ENCODE measurements at places on chromosomes 11 and 22. TPM values are rescaled to one million over a fixed set of nuclear protein-coding genes. Genes with fewer than 3 reads are reported as not detected.

GRCh38 chr22:50339945-50340879 lies 2.9 kb upstream of the PPP6R2 start:
- no peaks in the 10 kb centered on the region for H3K27me3 ChIP-seq
- H3K4me3 ChIP-seq: no peak overlapping the region
- H3K27ac ChIP-seq: no peak overlapping the region
- peaks cover 12% of the 10 kb centered on the region for H3K4me1 ChIP-seq
- DNase-seq: no peak
- H3K36me3 ChIP-seq: no peaks in the 10 kb centered on the region

- H3K27ac ChIP-seq: peak overlapping the region; percentile 97
- H3K36me3 ChIP-seq: peaks cover 74% of the 10 kb centered on the region
- H3K27me3 ChIP-seq: no peaks in the 10 kb centered on the region
Measured at GRCh38 chr11:111983187-111983986, 41.8 kb upstream of the DLAT start.

DNA sequence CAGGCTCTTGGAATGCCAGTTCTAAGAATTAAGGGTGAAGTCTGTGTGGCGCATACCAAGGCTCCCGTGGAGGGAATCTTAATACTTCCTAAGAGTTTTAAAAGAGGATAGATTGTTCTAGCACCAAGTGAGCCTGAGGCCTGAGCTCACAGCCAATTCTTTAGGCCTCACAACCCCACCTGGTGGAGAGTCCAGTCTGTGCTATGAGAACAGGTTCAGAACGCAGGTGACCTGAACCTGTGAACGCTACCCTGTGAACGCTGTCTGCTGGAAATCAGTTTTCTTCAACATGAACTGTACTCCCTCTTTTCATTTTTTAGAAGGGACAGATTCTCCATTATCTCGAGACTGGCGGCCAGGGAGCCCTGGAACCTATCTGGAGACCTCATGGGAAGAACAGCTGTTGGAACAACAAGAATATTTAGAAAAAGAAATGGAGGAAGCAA lies 43.2 kb upstream of the DLAT start:
- H3K27ac ChIP-seq: peak overlapping the region; percentile 99
- no peaks in the 10 kb centered on the region for H3K27me3 ChIP-seq
- H3K4me3 ChIP-seq: no peak overlapping the region
- DNase-seq: no peak
- peaks cover 27% of the 10 kb centered on the region for H3K4me1 ChIP-seq
- peaks cover 32% of the 10 kb centered on the region for H3K36me3 ChIP-seq

DNA sequence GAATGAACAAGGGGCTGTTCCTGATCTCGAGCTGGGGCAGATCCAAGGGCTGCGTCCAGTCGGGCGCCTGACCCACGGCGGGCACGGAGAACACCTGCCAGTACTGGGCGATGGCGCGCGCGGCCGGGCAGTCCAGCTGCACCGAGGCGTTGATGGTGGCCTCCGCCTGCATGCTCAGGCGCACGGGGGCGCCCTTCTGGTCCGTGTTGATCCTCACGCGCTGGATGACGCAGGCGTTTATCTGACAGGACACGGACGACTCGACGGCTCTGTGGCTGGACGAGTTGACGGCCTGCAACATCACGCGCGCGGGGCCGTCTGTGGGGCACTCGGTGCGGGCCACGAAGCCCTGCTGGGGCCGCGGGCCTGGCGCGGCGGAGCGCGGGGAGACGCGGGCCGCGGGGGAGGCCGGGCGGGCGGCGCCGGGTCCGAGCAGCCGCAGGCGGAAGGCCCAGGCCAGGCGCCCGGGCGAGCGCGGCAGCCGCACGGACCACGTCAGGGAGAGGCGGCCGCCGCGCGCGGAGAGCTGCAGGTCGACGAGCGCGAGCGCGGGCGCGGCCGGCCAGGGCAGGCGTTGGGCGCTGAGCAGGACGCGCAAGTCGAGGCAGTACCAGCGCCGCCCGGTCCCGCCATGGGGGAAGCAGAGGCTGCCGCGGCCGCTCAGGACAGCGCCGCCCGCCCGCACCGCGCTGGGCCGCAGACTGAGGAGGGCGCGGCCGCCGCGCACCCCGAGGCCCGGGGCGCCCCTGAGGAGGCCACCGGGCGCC lies 511 bp downstream of the PKDREJ start:
- no peak overlapping the region for H3K27ac ChIP-seq
- H3K27me3 ChIP-seq: no peaks in the 10 kb centered on the region
- DNase-seq: no peak

GRCh38 chr22:24157822-24158135 lies 23.5 kb upstream of the SUSD2 start:
- peaks cover 15% of the 10 kb centered on the region for H3K36me3 ChIP-seq
- H3K4me1 ChIP-seq: peaks cover 66% of the 10 kb centered on the region
- H3K27me3 ChIP-seq: no peaks in the 10 kb centered on the region

GRCh38 chr22:23655891-23656475 lies 23.9 kb upstream of the DRICH1 start:
- H3K4me3 ChIP-seq: no peak overlapping the region
- H3K4me1 ChIP-seq: no peaks in the 10 kb centered on the region
- H3K27ac ChIP-seq: no peak overlapping the region
- no peak for DNase-seq
- no peaks in the 10 kb centered on the region for H3K27me3 ChIP-seq

GRCh38 chr11:4808476-4808875 lies 4.3 kb upstream of the OR52R1 start:
- no peak for DNase-seq
- H3K4me3 ChIP-seq: no peak overlapping the region

DNA sequence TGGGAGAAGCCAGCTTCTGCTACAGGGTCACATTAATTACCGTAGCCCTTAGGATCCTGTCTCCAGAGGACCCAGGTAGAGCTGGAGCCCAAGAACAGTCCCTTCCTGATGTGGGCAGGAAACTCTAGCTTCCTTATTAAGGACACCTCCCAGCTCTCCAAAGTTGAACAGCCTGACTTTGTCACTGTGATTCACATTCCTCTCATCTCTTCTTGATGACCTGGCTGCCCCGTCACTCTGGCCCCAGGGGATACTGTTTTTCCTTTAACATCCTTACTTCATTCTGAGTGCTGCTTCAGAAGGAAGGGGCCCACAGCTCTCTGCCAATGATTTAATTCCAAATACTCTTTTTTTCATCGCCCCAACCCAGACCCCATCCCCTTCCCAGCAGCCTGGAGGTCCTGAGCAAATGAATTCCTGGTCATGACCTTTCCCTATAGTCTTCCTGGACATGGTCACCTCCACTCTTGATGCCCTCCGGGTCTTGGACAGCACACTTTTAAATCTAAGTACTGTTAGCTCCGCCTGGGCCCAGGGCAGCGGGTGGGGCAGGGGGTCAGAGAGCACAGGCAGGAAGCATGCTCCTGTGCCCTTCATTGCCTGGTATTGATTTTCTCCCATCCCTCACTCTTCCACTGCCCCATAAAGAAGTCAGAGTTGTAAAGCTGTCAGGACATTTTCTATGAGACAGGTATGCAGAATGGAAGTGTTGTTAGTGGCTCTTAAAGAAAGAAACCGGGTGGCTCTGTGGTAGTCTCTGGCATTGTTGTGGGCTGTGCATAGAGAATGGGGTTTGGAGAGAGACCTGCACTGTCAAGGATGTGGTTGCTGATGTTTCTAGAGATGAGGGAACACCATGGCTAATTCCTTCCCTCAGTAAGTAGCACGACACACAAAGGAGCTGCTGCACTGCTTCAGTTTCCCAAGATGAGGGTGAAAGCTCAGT lies 22.3 kb upstream of the SPON1 start:
- H3K4me3 ChIP-seq: no peak overlapping the region
- H3K27me3 ChIP-seq: no peaks in the 10 kb centered on the region
- no peak for DNase-seq
- no peaks in the 10 kb centered on the region for H3K4me1 ChIP-seq

DNA sequence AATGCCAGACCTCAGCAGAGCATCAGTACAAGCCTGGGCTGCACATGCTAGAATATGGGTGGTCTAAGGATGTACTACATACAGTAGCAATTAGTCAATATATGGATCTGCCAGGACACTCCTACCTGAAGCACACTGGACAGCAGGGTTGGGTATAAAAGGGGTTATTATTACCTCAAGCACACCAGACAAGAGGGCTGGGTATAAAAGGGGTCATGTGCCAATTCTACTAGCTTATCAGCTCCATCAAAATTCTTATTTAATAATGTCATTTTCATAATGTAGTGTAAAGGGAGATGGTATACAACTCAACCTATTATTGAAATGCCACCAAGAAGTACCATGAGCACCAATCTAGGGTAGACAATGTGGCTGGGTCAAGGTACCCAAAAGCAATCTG lies 44.7 kb upstream of the PRODH start:
- H3K36me3 ChIP-seq: no peaks in the 10 kb centered on the region
- H3K4me3 ChIP-seq: no peak overlapping the region
- H3K27me3 ChIP-seq: no peaks in the 10 kb centered on the region
- H3K27ac ChIP-seq: no peak overlapping the region

- peak within 1 kb of the TSS; percentile 90 for H3K27ac ChIP-seq
- no peaks in the 10 kb centered on the region for H3K27me3 ChIP-seq
- peaks cover 53% of the 10 kb centered on the region for H3K4me1 ChIP-seq
- H3K36me3 ChIP-seq: no peaks in the 10 kb centered on the region
- peak within 1 kb of the TSS; percentile 88 for H3K4me3 ChIP-seq
- peak; percentile 97 for DNase-seq
Measured at GRCh38 chr11:67468759-67469507, at the start of gene TMEM134. Gene TMEM134 (minus strand): TSS chr11:67469251. CDS start chr11:67469192, 59 bp downstream.

Gene BBOX1
- not detected for total RNA-seq

Gene LMO1
- total RNA-seq: 0.50 TPM

Gene MTFP1
- 1.2 TPM for total RNA-seq

Gene RTN4R
- 1.8 TPM for total RNA-seq

DNA sequence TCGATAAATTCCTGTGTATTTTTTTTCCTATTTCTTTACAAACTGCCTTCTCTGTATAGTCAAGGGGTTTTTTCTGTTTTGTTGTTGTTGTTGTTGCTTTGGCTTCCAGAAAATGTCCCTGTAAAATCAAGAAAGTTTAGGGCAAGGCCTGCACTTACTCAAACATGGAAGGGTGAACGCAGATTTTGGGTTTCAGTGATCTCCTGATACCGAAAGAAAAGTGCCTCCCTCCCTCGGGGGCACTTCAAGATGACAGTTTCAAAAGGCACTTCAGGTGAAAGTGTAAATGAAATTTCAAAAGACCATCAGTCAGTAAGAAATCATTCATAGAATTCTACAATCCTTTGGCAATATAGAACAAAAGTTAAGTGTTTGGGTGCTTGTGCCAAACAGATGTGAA lies 43.4 kb upstream of the TMPRSS4 start:
- H3K27me3 ChIP-seq: peaks cover 21% of the 10 kb centered on the region
- H3K27ac ChIP-seq: no peak overlapping the region
- H3K36me3 ChIP-seq: no peaks in the 10 kb centered on the region
- H3K4me3 ChIP-seq: no peak overlapping the region
- DNase-seq: peak; percentile 12

GRCh38 chr11:3808861-3809623 lies 682 bp downstream of the PGAP2 start:
- H3K27ac ChIP-seq: peak overlapping the region; percentile 48
- H3K4me1 ChIP-seq: peaks cover 15% of the 10 kb centered on the region
- no peaks in the 10 kb centered on the region for H3K36me3 ChIP-seq
- no peak for DNase-seq

Gene FAT3
- total RNA-seq: 18.8 TPM

- no peaks in the 10 kb centered on the region for H3K4me1 ChIP-seq
- no peaks in the 10 kb centered on the region for H3K27me3 ChIP-seq
- H3K27ac ChIP-seq: no peak within 1 kb of the TSS
- no peaks in the 10 kb centered on the region for H3K36me3 ChIP-seq
Measured at GRCh38 chr11:4769838-4770237, at the start of gene OR51F1. Gene OR51F1 (minus strand): TSS chr11:4769938. CDS start chr11:4769938, 0 bp downstream.

- H3K4me3 ChIP-seq: no peak overlapping the region
- DNase-seq: no peak
- H3K27ac ChIP-seq: no peak overlapping the region
- no peaks in the 10 kb centered on the region for H3K27me3 ChIP-seq
- H3K4me1 ChIP-seq: peaks cover 4% of the 10 kb centered on the region
Measured at GRCh38 chr11:62451241-62451621, 32.4 kb downstream of the SCGB1A1 start.

DNA sequence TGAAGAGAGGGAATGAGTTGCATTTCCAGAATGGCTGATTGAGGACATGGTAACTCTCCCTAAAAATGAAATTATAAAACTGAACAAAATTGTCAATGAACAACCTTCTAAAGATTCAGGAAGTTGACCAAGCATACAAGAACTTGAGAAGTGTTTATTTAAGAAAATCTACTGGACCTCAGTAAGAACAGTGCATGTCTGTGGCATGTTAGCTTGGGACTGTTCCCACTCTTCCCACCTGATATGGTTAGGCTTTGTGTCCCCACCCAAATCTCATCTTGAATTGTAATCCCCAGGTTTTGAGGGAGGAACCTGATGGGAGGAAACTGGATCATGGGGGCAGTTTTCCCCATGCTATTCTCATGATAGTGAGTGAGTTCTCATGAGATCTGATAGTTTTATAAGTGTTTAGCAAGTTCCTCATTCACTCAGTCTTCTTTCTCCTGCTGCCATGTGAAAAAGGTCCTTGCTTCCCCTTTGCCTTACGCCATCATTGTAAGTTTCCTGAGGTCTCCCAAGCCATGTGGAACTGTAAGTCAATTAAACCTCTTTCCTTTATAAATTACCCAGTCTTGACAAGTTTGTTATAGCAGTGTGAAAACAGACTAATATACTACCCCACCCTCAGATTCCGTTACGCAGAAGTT lies 15.4 kb downstream of the MS4A13 start:
- no peaks in the 10 kb centered on the region for H3K36me3 ChIP-seq
- no peak overlapping the region for H3K4me3 ChIP-seq
- H3K27ac ChIP-seq: no peak overlapping the region
- no peaks in the 10 kb centered on the region for H3K27me3 ChIP-seq
- no peaks in the 10 kb centered on the region for H3K4me1 ChIP-seq
- no peak for DNase-seq

Gene ARHGEF17
- total RNA-seq: 196 TPM

Gene VWA5A
- 22.2 TPM for total RNA-seq

- H3K27ac ChIP-seq: no peak overlapping the region
- no peak for DNase-seq
- H3K27me3 ChIP-seq: no peaks in the 10 kb centered on the region
- peaks cover 31% of the 10 kb centered on the region for H3K4me1 ChIP-seq
- H3K4me3 ChIP-seq: no peak overlapping the region
Measured at GRCh38 chr11:85680897-85681296, 5.1 kb downstream of the CCDC89 start.

DNA sequence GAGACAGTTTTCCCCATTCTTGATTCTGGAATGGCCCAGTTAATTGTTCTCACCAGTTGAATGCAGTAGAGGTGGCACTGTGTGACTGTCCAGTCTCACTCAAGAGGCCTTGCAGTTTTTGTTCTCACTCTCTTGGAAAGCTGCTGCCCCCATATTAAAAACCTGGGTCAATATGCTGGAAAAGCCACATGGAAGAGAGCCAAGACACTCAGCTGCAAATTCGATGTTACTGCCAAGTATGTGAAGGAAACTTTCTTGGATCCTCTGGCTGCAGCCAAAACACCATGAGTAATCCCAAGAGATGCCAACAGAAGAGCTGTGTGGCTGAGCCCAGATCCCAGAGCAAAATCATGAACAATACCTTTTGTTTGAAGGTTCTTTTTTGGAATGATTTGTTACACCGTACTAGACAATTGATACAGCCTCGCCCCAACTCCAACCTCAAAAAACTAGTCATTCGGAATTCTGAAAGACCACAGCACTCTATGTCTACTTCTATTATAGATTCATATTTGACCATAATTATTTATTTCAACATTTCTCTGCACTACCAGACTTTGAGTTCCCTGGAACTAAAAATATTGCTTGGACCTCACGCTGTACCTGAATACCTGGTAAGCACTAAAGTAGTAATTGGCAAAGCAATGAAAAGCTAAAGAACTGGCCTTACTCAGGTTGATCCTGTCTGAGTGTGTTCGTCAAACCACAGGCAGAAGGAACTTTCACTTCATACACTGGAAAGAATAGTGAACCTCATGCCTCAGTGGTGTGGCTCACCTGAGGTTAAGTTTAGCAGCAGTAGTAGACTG lies 378.8 kb downstream of the ETS1 start:
- no peaks in the 10 kb centered on the region for H3K36me3 ChIP-seq
- H3K4me1 ChIP-seq: peaks cover 29% of the 10 kb centered on the region
- peak overlapping the region; percentile 36 for H3K27ac ChIP-seq
- H3K4me3 ChIP-seq: no peak overlapping the region

Gene PHOX2A
- 1.2 TPM for total RNA-seq

Data from esophagus muscularis mucosa (tissue), 4 donors.